Stimulated activated CD4-positive, alpha-beta T cell treated with anti-CD3 and anti-CD28 coated beads, Interleukin-15, amount 100 ng/mL, for 1 hour (primary cell): ENCODE measurements at places on chromosomes 7 and 10.

- DNase-seq = no peak
Observed at GRCh38 chr7:159070431-159071148, 74.1 kb downstream of the VIPR2 start.

- DNase-seq = no peak
Observed at GRCh38 chr10:35470925-35471315, 134.2 kb upstream of the GJD4 start.

DNA sequence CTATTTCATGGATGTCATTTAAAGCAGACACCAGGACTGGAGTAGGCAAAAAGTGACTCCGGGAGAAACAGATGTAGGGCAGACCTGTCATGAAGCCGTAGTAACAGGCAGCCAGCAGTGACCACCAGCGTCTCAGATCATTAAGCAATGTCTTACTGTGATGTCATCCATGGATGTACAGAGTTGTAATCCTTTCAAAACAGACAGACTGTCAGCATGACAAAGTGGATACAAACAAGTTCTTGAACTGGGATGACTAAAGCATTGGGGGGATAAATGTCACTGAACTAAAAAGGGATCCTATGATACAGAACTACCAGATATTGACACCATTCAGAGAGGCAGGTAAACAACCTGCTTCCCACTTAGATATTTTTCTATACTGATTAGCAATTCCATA lies 675.5 kb downstream of the PARD3 start:
- no peak for DNase-seq

- no peak for DNase-seq
Observed at GRCh38 chr7:55546814-55547213, 25.5 kb downstream of the VOPP1 start.

DNA sequence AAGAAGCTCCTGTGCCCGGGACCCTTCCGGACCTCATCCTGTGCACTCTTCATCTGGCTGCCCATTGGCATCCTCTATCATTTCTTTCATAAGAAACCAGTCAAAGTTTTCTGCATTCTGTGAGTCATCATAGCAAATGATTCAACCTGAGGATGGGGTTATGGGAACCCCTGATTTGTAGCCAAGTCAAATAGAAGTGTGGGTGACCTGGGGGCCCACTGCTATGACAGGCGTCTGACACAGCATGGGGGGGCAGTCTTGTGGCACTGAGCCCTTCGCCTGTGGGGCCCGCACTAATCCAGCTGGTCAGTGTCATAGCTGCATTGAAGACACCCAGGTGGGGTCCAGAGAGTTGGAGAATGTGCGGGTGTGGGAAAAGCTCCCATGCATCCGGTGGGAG lies 230.4 kb downstream of the USP6NL start:
- DNase-seq = no peak

- no peak for DNase-seq
Observed at GRCh38 chr10:60353519-60354258, 36.0 kb downstream of the ANK3 start.
